Activated T-cell treated with anti-CD3 and anti-CD28 coated beads for 1 hour (primary cell): ENCODE measurements at places on chromosomes 4 and X.

- no peak for DNase-seq
Observed at GRCh38 chrX:67570839-67571238, 27.0 kb downstream of the AR start.

DNA sequence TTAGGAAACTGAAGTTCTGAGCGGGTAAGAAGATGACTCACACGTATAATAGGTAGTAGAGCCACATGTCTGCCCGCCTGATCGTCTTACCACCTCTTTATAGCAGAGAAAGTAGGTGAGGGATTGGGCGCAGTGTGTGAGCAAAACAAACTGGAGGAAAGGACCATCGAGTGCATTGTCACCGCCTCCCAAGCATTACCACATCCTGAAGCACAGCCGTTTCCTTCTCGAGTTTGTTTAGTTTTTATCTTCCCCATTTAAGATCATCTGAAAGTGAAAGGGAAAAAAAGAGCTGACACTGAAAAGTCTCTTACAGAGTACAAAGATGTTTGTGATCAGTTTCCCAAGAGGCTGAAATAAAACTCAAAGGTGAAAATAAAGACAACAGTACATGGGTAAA lies 14.8 kb downstream of the PDK3 start:
- peak; percentile 40 for DNase-seq

- no peak for DNase-seq
Observed at GRCh38 chrX:44705817-44706551, 137.8 kb upstream of the DUSP21 start.

DNA sequence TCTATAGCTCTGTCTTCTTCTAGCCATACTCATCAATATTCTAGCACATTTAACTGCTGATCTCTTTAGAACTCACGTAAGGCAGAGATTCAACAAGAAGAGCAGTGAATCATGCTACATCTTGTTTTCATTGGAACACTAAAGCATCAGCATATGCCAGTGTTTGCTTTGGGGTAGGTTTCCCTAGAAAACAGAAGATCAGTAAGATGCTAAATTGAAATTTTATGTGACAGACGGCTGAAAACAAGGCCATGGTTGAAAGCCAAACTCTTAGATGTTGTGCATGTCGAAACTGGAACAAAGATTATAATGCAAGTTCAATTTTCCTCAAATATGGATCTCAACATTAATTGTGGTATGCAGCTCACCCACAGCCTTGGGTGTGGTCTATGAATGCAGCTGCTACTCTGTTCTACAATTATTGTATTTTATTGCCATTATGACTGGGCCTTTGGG lies 107.6 kb downstream of the PDLIM5 start:
- DNase-seq, result no peak

GRCh38 chr4:610411-611261 lies 14.7 kb upstream of the PDE6B start:
- no peak for DNase-seq

- no peak for DNase-seq
Observed at GRCh38 chr4:37993806-37994205, 33.6 kb downstream of the PTTG2 start.

- no peak for DNase-seq
Observed at GRCh38 chrX:69321006-69321655, 155.9 kb upstream of the PJA1 start.

DNA sequence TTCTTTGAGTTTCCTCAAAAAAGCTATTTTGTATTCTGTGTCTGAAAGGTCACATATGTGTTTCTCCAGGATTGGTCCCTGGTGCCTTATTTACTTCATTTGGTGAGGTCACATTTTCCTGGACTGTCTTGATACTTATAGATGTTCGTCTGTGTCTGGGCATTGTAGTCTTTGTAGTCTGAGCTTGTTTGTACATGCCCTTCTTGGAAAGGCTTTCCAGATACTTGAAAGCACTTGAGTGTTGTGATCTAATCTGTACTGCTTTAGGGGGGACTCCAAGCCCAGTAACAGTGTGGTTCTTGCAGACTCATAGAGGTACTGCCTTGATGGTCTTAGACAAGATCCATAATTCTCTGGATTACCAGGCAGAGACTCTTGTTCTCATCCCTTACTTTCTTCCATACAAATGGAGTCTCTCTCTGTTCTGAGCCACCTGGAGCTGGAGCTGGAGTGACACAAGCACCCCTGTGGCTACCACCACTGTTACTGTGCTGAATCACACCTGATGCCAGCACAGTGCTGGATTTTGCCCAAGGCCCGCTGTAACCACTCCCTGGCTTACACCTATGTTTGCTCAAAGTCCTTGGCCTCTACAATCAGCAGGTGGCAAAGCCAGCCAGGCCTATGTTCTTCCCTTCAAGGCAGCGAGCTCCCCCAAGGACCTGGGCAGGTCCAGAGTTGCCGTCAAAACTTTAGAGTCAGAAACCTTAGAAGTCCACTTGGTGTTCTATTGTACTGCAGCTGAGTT lies 72.3 kb upstream of the EFHC2 start:
- DNase-seq, result no peak

DNA sequence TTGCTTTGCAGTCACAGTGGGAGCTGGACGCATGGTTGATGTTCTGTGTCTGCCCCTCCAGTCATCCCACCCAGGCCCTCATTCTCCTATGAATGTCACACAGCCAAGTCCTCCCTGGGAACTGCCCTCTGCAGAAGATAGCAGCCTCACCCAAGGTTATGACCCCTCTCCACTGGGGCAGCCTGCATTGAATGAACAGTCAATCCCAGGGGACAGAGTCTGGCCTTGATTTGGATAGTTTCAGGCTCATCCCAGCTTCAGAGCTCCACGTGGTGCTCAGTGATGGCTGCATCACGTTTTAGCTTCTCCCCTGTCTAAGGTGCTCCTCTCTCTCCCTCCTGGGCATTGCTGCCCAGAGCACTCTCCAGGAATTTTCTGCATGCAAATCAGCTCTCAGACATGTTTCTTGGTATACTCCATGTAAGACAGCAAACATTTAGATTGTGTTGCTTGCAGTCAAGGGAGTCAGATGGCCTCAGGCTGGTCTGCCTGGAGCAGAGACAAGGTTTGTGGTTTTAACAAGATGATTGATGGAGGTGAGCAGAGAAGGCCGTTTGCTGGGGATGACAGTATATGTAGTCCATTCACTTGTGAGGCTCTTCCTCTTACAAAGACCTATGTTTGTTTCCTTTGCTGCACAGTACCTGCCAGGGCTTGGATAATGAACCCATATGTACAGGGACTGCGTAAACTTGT lies 56.1 kb upstream of the MSX1 start:
- DNase-seq, result no peak

- no peak for DNase-seq
Observed at GRCh38 chrX:68931345-68931744, 102.5 kb downstream of the EFNB1 start.

- DNase-seq, result no peak
Observed at GRCh38 chr4:8662776-8663175, 70.2 kb downstream of the CPZ start.

- peak; percentile 14 for DNase-seq
Observed at GRCh38 chrX:119784747-119785446, 6.5 kb downstream of the RPL39 start.

DNA sequence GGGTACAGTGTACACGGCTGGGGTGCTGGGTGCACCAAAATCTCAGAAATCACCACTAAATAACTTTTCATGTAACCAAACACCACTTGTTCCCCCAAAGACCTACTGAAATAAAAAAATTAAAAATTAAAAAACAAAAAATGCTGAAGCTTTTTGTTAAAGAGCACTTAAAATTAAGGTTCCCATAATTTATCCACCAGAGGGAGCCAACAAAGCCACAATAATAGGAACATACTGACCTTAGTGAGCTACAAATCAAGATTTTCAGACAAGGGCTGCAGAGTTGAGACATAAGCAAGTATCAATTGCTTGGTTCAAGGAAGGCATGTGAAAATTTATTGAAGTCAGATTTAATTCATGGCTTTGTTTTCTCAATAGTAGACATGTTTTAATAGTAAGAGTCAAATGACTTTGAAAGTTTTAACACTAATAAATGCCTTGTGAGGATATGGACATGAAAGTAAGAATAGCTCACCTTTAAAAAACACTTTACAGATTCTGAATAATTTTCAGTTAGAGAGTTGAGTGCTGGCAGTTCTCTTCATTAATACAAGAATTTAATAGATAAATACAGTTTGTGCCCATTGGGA lies 43.0 kb upstream of the SCOC start:
- no peak for DNase-seq

DNA sequence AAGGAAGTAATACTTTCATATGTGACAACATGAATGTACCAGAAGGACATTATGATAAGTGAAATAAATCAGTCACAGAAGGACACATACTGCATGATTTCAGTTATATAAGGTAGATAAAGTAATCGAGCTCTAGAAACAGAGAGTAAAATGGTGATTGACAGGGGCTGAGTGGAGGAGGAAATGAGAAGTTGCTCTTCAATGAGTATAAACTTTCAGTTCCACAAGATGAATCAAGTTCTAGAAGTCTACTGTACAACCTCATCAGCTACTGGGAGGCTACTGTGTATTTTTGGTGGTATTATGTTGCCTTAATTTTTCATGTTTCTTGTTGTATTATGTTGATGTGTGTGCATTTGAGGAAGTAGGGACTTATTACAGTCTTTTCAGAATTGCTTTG lies 270.9 kb upstream of the GRIA3 start:
- DNase-seq, result no peak

- DNase-seq, result no peak
Observed at GRCh38 chrX:16488959-16489358, 161.0 kb upstream of the S100G start.

GRCh38 chr4:169715826-169716225 lies 41.9 kb downstream of the HPF1 start:
- no peak for DNase-seq

- no peak for DNase-seq
Observed at GRCh38 chr4:156515295-156515694, 456.3 kb downstream of the PDGFC start.
